ENCODE measurements at places on chromosomes 2 and 18. TPM values are rescaled to one million over a fixed set of nuclear protein-coding genes. Genes with fewer than 3 reads are reported as not detected.

DNA sequence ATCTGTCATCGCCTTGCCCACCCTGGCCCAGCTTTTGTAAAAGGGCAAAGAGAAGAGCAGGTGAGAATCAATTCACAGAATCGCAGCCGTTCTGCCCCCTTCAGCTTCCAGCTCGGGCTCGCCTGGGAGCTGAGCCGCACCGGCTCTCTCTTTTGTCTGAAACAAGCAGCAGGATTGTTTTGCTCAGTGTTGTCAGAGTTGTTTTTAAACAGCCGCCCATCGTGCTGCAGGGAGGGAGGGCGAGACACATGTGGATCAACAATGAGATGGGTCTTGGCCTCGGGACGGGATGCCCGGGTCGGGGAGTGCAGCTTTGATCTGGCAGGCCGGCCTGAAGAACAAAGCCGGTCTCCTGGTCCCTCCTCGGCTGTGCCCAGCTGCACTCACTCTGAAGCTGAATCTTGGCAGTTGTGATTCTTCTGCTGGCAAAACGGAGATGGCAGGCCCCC lies 39.7 kb upstream of the HDAC4 start:
- DNase-seq, result no peak

GRCh38 chr18:51339856-51340255 lies 142.4 kb upstream of the MEX3C start:
- no peak for DNase-seq

DNA sequence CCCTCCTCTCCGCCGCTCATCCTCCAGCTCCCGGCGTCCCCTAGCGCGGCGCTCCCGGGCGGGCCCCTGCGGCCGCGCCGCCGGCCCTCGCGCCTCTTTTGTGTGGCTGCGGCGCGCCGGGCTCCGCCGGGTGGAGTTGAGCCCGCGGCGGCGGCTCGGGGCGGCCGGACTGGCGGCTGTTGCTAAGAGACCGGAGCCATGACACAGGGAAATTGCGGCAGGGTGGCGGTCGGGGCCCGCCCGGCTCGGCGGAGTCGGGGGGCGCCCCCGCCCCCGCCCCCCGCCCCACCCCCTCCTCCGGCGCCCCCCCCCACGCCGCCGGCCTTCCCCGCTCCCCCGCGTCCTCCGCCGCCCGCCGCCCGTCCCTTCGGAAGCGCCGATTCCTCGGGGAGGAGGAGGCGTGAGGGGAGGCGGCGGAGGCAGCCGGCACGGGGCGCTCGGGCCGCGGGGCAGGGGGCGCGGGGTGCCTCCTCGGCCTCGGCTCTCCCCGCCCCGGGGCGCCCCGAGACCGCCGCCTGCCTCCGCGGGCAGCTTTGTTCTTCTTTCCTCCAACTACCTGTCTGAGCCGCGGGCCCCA lies at the start of gene TMEM200C:
Gene TMEM200C, minus strand, starts transcription at position 224 of the 577 bp plus-strand sequence. CDS start 3,459 bp downstream, outside the sequence.
- no peak for DNase-seq

GRCh38 chr2:68188831-68189230 lies 31.1 kb downstream of the PNO1 start:
- DNase-seq, result no peak

GRCh38 chr2:240434728-240435456 lies 571 bp upstream of the GPC1 start:
- DNase-seq, result no peak

CHRNG gene
- polyA plus RNA-seq, result not detected

GRCh38 chr2:230053753-230054478 lies 14.8 kb downstream of the SLC16A14 start:
- no peak for DNase-seq

KCNF1 gene
- 0.68 TPM for polyA plus RNA-seq

PTCD3 gene
- 28.8 TPM for polyA plus RNA-seq

- DNase-seq, result no peak
Observed at GRCh38 chr2:177709986-177710401, 317.4 kb downstream of the AGPS start.

CDH7 gene
- 0.04 TPM for polyA plus RNA-seq

NPC1 gene
- 29.8 TPM for polyA plus RNA-seq

- DNase-seq, result no peak
Observed at GRCh38 chr18:58788971-58789875, 75.5 kb upstream of the ZNF532 start.

ZAP70 gene
- 2.5 TPM for polyA plus RNA-seq

GRCh38 chr2:122523143-122523542 lies 767.7 kb downstream of the TSN start:
- no peak for DNase-seq

DNA sequence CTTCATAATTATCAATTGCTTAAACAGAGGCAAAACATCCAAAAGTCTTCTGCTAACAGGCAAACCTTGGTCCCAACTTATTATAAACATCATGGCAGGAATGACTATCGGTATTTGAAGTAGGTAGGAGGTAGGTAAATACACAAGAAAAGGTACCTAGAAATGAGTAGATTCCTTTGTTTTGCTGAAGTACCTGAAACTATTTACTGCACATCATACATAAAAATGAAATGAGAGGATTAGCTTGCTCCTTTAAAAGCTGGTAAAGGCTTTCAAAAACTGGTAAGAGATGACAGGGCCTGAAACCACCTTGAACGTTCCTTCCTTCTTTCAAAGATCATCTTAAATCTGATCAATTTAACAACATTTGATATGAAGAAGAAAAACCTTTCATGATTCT lies 55.2 kb upstream of the MAPRE2 start:
- DNase-seq, result no peak

GRCh38 chr2:15670981-15671380 lies 79.3 kb downstream of the DDX1 start:
- no peak for DNase-seq

AKAIN1 gene
- 0.41 TPM for polyA plus RNA-seq

CDH2 gene
- polyA plus RNA-seq, result 1.8 TPM

- DNase-seq, result no peak
Observed at GRCh38 chr2:55038428-55038827, 11.8 kb downstream of the RTN4 start.

- DNase-seq, result no peak
Observed at GRCh38 chr2:188330316-188331053, 38.8 kb downstream of the GULP1 start.

SP100 gene
- polyA plus RNA-seq, result 51.9 TPM

GRCh38 chr2:99554238-99554637 lies 64.4 kb upstream of the REV1 start:
- no peak for DNase-seq

TM4SF20 gene
- polyA plus RNA-seq, result not detected

GRCh38 chr2:28160986-28161425 lies 231.7 kb upstream of the FOSL2 start:
- no peak for DNase-seq

GRCh38 chr18:26457611-26458353 lies 90.6 kb downstream of the KCTD1 start:
- no peak for DNase-seq

- DNase-seq, result no peak
Observed at GRCh38 chr2:19861813-19862212, 40.0 kb downstream of the TTC32 start.

GRCh38 chr2:69718338-69718965 lies 23.5 kb upstream of the ANXA4 start:
- no peak for DNase-seq

DNA sequence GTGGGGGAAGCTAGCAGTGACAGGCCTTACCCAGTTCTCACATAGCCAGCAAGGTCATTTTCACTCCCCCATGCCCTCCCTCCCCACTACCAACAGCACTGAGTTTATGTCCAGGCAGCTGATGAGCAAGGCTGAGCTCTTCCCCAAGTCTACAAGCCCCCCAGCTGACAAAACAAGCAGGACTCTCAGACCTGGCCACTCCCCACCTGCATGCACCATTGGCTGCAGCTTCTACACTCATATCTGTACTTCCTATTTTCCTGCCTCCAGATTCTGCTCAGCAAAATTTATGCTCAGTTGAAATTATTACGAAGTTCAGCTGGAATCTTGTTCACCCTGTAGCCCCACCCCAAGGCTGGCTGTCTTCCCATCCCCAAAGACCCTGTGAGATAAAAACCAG lies 339.3 kb downstream of the ARL6IP6 start:
- DNase-seq, result no peak

GRCh38 chr18:38421021-38421420 lies 855.4 kb upstream of the CELF4 start:
- no peak for DNase-seq

CHRND gene
- polyA plus RNA-seq, result not detected

- no peak for DNase-seq
Observed at GRCh38 chr2:171763602-171764001, 76.3 kb downstream of the DYNC1I2 start.

WDR54 gene
- 21.5 TPM for polyA plus RNA-seq

DNA sequence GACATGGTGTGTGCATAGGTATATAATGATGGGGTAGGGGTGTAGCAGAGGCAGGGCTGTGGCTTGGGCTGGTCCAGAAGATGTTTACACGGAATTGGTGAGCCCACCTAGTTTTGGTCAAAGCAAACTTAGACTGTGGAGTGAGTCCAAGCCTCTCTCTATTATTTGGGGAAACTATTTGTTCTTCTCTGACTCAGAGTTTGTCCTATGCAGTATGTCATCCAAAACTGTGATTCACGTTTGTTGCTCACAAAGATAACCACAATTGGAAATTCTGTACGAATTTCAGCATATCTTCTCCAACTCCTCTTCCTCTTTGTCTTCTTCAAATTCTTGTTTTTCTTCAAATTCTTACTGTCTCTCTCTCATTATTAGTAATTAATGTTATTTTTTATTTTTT lies 292.9 kb downstream of the XIRP2 start:
- no peak for DNase-seq

DQX1 gene
- 0.27 TPM for polyA plus RNA-seq

DNA sequence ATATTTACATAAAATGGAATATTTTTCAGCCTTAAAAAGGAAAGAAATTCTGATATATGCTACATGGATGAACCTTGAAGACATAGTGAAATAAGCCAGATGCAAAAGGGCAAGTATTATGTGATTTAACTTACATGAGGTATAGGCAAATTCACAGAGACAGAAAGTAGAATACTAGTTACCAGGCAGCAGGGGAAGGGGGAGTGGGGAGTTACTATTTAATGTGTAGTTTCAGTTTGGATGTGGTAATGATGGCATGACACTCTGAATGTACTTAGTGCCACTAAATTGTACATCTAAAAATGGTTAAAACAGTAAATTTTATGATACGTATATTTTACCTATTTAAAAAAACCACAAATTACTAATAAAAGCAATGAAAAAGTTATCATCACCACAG lies 12.1 kb downstream of the METTL4 start:
- no peak for DNase-seq

DNA sequence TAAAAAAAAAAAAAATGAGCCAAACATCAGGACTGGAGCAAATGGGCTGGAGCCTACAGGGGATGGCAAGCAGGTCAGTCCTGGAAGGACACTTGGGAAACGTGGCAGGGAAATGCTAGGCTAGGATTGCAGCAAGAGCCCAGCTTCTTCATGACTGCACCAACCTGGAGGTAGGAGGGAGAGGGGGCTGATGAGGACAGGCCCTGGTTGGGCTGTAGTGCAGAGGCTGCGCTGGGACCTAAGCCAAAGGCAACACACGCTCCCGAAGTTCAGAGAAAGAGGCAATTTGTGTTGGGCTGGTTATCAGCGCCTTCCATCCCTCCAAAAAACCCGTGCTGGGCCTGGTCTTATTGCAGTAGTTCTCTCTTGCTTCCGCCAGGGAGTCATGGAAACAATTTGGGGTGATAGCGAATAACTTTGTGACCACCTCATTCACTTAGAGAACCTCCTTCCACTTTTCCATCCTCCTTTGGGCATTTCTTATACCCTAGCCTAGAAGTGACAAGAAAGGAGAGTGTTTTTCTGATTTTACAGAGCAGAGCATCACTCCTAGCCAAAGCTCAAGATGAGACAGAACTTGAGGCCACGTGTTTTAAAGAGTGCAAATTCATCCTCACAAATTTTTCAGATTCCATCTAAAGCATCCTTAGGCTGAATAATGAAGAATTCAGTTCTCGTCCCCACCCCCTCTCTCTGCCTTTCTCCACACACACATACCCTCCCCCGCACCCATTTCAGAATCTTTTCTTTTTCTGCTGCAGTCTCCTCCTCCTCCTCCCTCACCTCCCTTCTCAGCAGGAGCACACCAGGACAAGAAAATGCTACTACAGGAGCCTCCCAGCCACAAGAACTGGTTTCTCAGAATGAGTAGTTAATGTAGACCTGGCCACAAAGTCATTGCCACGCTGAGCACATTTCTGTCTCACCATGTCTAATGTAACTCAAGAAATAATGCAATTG lies 82.5 kb upstream of the STPG4 start:
- peak; percentile 57 for DNase-seq

FAM98A gene
- 33.2 TPM for polyA plus RNA-seq

All from urinary bladder (tissue), 4 donors.